Smooth muscle cell of the umbilical artery (primary cell): ENCODE measurements at places on chromosomes 2 and 18. TPM values are rescaled to one million over a fixed set of nuclear protein-coding genes. Genes with fewer than 3 reads are reported as not detected.

Gene NR4A2
- 0.30 TPM in 1 of 2 replicates, not detected in the other for total RNA-seq

Gene WDSUB1
- 5.1 and 8.6 TPM in 2 replicates for total RNA-seq

Gene ZAP70
- total RNA-seq, result 0.05 TPM in 1 of 2 replicates, not detected in the other

Gene FABP1
- not detected in 2 replicates for total RNA-seq

Gene MTA3
- total RNA-seq, result 27.3 and 30.4 TPM in 2 replicates

Gene SH3RF3
- total RNA-seq, result 3.4 and 6.5 TPM in 2 replicates

Gene SPATA3
- total RNA-seq, result not detected in 2 replicates

Gene MARCO
- not detected in 2 replicates for total RNA-seq

Gene FAHD2A
- 24.4 and 28.5 TPM in 2 replicates for total RNA-seq

Gene CRACDL
- total RNA-seq, result not detected in 2 replicates

Gene GALNT3
- total RNA-seq, result 1.2 and 5.4 TPM in 2 replicates

Gene GRB14
- total RNA-seq, result 0.30 and 1.7 TPM in 2 replicates

Gene TTN
- total RNA-seq, result under 0.01 and 1.0 TPM in 2 replicates

Gene CAVIN2
- 1.8 and 6.2 TPM in 2 replicates for total RNA-seq

Gene POTEI
- not detected in 2 replicates for total RNA-seq

Gene SCN2A
- 5.0 and 5.6 TPM in 2 replicates for total RNA-seq

Gene ADD2
- total RNA-seq, result 0.28 TPM in 1 of 2 replicates, not detected in the other

Gene GDF7
- total RNA-seq, result under 0.01 and 0.05 TPM in 2 replicates

Gene EML6
- total RNA-seq, result 1.7 and 4.8 TPM in 2 replicates

Gene KCNF1
- not detected in 2 replicates for total RNA-seq

Gene CLIP4
- 46.8 and 47.8 TPM in 2 replicates for total RNA-seq

Gene UGT1A6
- total RNA-seq, result not detected in 2 replicates

Gene GNAL
- 0.32 and 0.89 TPM in 2 replicates for total RNA-seq

Gene C2orf78
- total RNA-seq, result not detected in 2 replicates

Gene DHRS9
- total RNA-seq, result 0.09 TPM in 1 of 2 replicates, not detected in the other

Gene TWIST2
- total RNA-seq, result 16.0 and 32.2 TPM in 2 replicates

Gene AGAP1
- total RNA-seq, result 11.3 and 20.7 TPM in 2 replicates

Gene AQP12B
- not detected in 2 replicates for total RNA-seq

Gene FKBP1B
- 4.7 and 6.2 TPM in 2 replicates for total RNA-seq

Gene KCNJ13
- total RNA-seq, result 0.14 and 2.7 TPM in 2 replicates

Gene GPR155
- total RNA-seq, result 6.6 and 10.1 TPM in 2 replicates

Gene C2orf66
- 0.28 and 0.30 TPM in 2 replicates for total RNA-seq

Gene AKAIN1
- not detected in 2 replicates for total RNA-seq

Gene RESP18
- not detected in 2 replicates for total RNA-seq

Gene HNMT
- total RNA-seq, result 24.9 and 25.7 TPM in 2 replicates

Gene AOX1
- 3.0 and 15.2 TPM in 2 replicates for total RNA-seq

Gene UGT1A8
- total RNA-seq, result not detected in 2 replicates

Gene MALL
- 0.30 and 1.2 TPM in 2 replicates for total RNA-seq

Gene TMEM163
- total RNA-seq, result not detected in 2 replicates

Gene ANKRD53
- total RNA-seq, result 1.5 and 1.8 TPM in 2 replicates

Gene ABCG8
- not detected in 2 replicates for total RNA-seq

Gene CD8A
- total RNA-seq, result not detected in 2 replicates
